Occipital lobe (tissue), 3 donors: ENCODE measurements at places on chromosomes 11 and 22. TPM values are rescaled to one million over a fixed set of nuclear protein-coding genes. Genes with fewer than 3 reads are reported as not detected.

- DNase-seq, result no peak
Measured at GRCh38 chr11:64348383-64349024, 8.5 kb downstream of the CCDC88B start.

DNA sequence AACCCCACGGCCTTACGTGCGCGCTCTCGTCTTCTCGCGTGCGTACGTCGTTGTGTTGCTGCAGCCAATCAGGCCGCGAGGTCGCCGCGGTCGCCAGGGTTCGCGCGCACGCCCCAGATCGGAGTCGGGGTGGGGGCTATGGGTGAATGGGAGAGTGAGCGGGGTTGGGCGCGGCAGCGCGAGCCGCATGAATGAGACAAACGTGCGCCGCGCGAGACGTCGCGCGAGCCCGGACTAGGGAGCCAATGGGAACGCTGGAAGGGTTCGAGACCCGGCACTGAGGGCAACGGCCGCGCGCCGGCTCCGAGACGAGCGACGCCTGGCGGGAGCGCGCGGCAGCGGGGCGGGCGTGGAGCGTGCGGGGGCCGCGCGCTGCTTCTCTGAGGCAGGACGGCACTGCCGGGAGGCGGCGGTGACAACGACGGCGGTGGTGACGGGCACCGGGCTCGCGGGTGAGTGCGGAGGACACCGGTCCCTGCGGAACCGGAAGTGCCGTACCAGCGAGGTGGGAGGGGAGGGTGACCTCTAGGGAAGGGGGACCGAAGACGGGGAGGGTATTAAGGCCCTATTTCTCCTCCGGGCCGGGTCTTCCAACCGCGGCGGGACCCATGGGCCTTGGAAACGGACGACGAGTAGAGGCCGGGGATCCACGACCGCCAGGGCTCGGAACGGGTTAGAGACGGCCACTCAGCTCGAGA, at the start of gene ZDHHC5:
Gene ZDHHC5, plus strand, starts transcription at position 379 of the 698 bp plus-strand sequence. CDS start 4,977 bp downstream, outside the sequence.
- DNase-seq, result peak; percentile 98

DNA sequence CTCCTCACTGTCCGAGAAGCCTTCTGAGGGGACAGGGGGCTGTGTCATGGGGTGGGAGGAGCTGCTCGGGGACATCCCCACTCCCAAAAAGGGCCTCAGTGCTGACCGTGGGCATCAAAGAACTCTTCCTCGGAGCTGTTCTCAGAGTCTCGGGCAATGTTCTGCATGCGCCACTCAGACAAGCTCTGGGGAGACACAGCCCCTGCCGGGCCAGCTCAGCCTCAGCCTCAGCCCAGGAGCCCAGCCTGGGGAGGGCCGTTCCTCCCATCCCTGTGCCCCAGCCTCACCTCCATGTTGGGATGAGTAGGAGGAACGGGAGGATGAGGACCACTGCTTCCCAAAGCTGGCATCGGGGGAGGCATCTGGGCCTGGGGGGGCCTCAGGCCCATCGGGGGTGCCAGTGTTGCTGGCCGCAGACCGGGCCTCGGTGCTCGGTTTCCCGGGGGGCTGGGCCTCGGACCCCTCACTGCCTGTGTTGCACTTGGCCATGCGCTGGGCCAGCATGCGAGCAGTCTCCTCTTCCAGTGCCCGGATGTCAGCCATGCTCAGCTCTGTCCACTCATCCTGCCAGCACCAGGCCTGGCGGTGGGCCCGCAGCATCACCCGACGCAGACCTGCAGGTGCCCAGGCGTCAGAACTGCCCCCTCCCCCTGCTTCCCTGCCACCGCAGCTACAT, 5.2 kb downstream of the PITPNM1 start:
- no peak for DNase-seq

- no peak for DNase-seq
Measured at GRCh38 chr22:32307617-32308016, 50.0 kb upstream of the RFPL3 start.

DNA sequence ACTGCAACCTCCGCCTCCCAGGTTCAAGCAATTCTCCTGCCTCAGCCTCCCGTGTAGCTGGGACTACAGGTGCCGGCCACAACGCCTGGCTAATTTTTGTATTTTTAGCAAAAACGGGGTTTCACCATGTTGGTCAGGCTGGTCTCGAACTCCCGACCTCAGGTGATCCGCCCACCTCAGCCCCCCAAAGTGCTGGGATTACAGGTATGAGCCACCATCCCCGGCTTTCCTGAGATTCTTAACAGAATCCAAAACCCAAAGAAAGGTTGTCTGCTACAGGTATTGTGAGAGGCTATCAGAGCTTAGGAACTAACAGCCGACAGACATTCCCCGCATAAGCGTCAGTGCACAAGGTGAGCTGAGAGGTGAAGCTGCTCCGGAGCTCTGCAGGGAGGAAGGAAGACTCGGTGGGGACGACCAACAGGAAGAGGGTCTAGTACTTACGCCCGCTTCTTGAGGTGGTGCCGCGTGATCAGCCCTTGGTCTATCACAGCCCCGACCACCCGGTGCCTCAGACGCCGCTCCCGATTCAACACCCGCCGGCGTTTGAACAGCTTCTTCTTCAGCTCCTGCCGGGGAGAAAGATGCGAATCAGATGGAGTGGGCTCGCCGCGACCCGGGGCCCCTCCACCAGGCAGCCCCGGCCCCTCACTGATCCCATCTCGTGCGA, 470 bp downstream of the C11orf98 start:
- DNase-seq, result peak; percentile 53

DNA sequence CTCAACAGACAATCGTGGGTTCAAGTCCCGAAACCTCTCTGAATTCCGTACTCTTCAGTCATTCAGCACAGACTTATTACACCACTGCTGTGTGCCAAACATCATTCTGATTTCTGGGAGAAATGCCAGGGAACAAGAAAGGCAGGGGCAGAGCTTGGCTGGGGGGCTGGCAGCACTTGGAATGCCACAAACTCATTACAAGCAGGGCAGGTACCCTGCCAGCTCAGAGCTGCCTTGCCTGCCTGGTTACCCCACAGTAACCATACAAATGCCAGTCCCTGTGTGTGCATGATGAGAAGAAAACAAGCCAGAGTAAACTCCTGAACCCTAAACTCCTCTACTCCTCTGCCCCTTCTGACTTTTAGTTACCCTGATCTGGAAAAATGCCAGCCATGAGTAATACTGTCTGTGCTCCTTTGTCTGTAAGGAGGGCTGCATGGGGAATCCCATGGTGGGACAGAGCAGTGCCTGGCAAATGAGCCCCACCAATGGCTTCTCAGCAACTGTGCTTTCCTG, 6.9 kb upstream of the RAD9A start:
- no peak for DNase-seq

NXPE4 gene
- total RNA-seq, result not detected

ALDH3B1 gene
- total RNA-seq, result 0.94 TPM

GRCh38 chr11:96257972-96258934, 84.7 kb downstream of the MAML2 start:
- no peak for DNase-seq

- peak; percentile 49 for DNase-seq
Measured at GRCh38 chr22:21646608-21647590, 4.8 kb downstream of the SDF2L1 start.

- DNase-seq, result no peak
Measured at GRCh38 chr11:60150279-60150678, 32.6 kb downstream of the MS4A6A start.

GRCh38 chr11:90321018-90321417, 98.2 kb upstream of the CHORDC1 start:
- no peak for DNase-seq
